Hepatocyte (in vitro differentiated cells): ENCODE measurements at places on chromosomes 3 and 15. TPM values are rescaled to one million over a fixed set of nuclear protein-coding genes. Genes with fewer than 3 reads are reported as not detected.

CD96 gene
- total RNA-seq = 0.28 and 0.60 TPM in 2 replicates

GRCh38 chr3:125512135-125512920 is 7.7 kb downstream of the SNX4 start:
- DNase-seq = no peak

GOLGA8Q gene
- total RNA-seq = 0.16 TPM in 1 of 2 replicates, not detected in the other

ARNT2 gene
- 4.6 and 5.3 TPM in 2 replicates for total RNA-seq

CILP gene
- 62.9 and 67.1 TPM in 2 replicates for total RNA-seq

GRCh38 chr15:25329696-25330095 is 109.1 kb downstream of the UBE3A start:
- DNase-seq = no peak

DNA sequence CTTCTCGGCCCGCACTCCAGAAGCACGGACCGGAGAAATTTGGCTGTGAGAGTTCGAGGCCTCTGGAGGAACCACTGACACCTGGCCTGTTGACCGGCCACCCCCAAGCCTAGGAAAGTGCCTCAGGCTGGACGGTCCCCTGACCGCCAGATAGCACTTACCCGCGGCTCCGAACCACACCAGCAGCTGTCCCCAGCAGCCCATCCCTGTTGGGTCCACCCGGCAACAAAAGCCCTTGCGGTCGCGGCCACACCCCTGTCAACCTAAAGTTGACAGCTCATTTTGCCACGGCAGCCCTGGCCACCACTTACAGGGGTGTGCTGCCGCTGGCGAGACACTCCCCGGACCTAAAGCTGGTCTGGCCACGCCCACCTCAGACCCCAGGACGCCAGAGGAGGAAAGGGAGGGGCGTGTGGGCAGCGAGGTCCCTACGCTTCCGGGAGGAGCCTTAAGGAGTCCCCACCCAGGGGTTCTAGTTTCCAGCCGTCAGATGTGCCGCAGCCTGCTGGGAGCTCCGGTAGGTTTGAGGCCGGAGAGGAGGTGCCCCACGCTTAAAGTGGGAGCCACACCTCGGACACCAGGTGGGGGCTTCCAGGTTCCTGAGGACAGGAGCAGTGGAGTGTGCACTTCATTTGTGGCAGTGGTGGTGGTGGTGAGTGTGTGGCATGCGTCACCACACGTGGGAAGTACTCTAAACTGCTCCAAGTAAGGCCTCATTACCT is at the start of gene LTK:
Gene LTK, minus strand, starts transcription at position 322 of the 722 bp plus-strand sequence. Its CDS starts 118 bp downstream, at position 204.
- peak; percentile 69 for DNase-seq

ITGB5 gene
- total RNA-seq = 97.0 and 109 TPM in 2 replicates

EPHA3 gene
- total RNA-seq = 15.1 and 15.3 TPM in 2 replicates

DNA sequence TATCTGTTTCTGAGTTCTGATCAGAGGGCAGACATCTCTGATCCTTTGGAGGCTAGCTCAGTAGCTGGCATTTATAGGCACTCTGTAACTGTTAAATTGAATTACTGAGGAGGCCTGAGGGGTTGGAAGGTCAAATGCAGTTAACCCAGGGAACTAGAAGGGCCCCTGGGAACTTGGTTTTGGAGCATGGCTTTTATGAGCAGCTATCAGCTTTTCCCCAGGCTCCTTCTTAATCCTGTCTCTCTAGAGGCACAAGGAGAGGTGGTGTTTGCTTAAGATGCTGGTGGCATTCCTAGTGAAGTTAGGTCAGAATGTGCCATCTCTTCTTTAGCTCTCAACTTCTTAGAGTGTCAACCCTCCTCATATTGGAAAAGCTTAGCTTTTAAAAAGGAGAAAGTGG is 128.9 kb downstream of the LPP start:
- peak; percentile 23 for DNase-seq

DNA sequence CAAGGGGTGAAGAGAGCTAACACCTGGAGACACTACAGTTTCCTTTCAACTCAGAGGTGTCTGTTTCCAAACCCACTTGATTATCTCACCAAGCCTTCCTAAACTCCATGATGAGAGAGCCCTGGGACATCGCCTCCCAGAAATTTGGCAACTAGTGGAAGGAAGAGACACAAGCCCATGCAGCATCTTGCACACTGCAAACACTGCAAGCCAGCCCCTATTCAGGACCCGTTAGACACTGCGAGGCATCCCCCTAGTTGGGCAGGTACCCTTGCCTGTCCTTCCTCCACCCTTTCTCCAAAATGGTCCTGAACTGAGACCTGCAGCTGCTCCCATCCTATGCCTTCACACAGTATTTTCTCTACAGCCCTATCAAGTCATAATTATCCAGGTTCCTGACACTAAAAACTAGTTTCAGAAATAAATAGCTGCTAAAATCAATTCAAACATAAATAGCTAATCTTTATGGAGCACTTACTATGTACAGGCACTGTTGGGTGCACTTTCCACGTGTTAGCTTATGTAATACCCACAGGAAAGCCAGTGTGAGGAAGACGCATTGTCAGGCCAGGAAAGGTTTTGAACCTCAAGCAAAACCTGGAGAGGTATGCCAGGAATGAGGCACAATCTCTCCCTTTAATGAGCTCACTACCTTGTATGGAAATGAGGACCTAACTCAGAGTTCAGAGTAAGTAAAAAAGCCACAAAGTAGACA is 2.8 kb downstream of the MAGI1 start:
- DNase-seq = peak; percentile 30

DNA sequence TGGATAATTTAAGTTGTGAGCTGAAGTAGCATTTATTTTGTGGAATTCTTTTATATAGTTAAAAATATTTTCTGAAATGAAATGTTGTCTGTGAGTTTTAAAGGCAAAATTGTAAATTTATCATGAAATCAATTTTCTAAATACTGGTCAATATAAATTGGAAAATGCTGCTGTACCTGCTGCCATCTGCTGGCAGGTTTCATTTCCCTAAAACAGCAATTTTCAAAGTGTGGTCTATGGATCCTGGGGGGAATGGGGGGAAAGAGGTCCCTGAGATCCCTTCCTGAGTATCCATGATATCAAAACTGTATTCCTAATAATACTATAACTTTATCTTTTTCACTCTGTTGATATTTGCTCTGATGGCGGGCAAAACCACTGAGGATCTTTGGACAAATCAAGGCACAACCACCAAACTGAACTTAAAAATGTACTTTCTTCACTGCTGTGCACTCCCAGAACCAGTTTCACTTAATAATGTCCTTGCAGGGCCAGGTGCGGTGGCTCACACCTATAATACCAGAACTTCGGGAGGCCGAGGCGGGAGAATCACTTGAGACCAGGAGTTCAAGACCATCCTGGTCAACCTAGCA is 17.2 kb upstream of the CCR4 start:
- DNase-seq = peak; percentile 28

CLDN18 gene
- 73.0 and 91.5 TPM in 2 replicates for total RNA-seq

GRCh38 chr3:111932946-111933345 is 45.9 kb upstream of the ABHD10 start:
- DNase-seq = no peak

- no peak for DNase-seq
These were observed 64.8 kb downstream of the LRIG1 start for GRCh38 chr3:66435989-66436388.

DNA sequence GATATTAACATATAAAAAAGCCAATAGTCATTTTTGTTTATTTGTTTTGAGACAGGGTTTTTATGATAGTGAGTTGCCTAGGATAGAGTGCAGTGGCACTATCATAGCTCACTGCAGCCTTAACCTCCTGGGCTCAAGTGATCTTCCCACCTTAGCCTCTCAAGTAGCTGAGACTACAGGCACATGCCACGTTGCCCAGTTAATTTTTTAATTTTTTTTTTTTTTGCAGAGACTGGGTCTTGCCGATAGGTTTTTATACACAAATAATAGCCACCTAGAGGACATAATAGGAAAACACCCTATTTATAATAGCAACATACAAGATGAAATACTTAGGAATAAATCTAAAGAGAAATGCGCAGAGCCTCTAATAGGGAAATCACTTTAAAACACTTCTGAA is 13.3 kb downstream of the EIF3J start:
- no peak for DNase-seq

DNA sequence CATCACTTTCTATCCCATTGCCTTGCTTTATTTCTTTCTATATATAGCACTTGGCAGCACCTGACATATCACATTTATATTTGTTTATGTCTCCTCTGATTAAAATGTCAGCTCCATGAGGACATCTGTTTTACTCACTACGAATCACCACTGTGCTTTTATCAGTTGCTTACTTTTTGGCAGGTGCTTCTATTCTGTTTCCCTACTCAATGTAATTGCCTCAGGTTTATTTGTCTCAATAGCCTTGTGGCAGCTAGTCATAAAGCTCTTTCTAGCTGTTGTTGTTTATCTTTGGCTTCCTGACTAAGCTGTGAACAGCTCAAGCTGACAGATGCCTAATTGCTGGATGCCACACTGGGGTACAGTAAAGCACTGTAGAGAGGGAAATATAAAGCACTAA is 85.5 kb downstream of the VPS13C start:
- DNase-seq = no peak

CHRFAM7A gene
- 0.12 and 0.63 TPM in 2 replicates for total RNA-seq
